ENCODE measurements at places on chromosomes 1 and 21.
A peak's percentile ranks its signal among the peaks of the same experiment; 100 is the strongest.

DNA sequence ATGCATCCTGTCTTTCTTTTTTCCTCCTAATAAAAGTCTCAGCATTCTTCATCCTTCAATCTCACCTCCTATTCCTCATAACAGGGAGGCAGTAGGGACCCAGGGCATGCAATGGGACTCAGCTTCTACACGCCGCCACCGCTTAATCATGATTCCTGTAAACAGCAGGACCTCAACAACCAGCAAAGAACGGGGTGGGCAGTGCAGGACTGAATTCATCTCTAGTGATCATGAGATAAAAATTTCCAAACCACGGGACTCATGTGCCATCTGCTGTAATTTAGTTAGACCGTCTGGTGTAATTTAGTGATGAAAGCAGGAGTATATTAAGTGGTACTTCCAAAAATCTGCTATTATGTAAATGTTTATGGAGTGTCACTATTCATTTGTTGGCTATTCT lies 5.4 kb downstream of the PRAMEF12 start:
- no peak for DNase-seq

- no peak for DNase-seq
Measured at GRCh38 chr1:243547891-243548290, 292.1 kb downstream of the SDCCAG8 start.

DNA sequence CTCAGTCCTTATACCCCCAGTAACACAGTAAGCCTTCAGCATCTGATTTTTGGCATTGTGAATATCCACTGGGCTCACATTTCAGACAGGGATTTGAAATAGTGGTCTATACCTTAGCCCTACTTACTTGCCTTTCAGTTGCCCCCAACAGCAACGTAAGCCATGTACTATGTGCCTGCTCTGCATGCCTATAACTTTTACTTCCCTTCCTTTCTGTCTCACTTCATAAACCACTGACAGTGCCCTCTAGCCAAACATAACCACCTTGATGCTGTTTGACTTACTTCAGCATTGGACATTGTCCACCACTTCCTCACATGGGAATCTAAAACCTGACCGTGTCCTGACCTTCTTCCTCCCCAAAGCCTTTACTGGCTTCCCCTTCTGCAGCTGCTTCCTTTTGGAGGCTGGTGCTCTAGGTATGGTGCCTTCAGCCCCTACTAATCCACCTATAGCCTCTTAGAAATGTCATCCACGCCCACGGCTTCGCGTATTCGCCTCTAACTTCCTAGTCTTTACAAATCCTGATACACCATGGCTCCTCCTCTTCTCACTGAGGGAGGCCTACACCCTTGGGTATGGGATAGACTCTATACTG lies 3.6 kb upstream of the ZNF672 start:
- DNase-seq = no peak

GRCh38 chr1:111594306-111594693 lies 25.3 kb upstream of the RAP1A start:
- no peak for DNase-seq

GRCh38 chr1:226711976-226712741 lies 26.9 kb downstream of the ITPKB start:
- peak; percentile 39 for DNase-seq

- DNase-seq = peak; percentile 22
Measured at GRCh38 chr21:21921410-21922232, 923.4 kb downstream of the NCAM2 start.

- no peak for DNase-seq
Measured at GRCh38 chr1:201737352-201738060, 91.5 kb upstream of the IPO9 start.

All from hematopoietic multipotent progenitor cell treated with erythropoietin and hydrocortisone succinate and interleukin-3 and kit ligand, for 6 days (in vitro differentiated cells).